ENCODE measurements at places on chromosomes 4 and X.

DNA sequence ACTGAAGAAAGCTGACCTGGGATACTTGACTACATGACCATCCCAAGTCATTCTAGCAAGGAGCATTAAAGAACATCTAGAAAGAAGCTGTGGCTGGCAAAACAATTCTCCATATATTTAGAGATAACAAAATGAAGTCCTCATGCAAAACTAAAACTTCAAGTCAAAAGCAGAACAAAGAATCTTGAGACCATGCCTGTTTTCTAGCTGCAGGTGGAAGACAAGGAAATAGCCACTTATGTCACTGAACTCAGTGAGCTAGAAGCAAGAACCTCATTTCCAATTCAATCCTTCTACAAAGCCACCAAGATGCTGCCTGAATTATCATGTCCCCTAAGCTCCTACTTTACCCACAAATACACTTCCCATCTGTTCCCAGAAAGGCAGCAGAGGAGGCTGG, 13.8 kb downstream of the USP46 start:
- DNase-seq: no peak

DNA sequence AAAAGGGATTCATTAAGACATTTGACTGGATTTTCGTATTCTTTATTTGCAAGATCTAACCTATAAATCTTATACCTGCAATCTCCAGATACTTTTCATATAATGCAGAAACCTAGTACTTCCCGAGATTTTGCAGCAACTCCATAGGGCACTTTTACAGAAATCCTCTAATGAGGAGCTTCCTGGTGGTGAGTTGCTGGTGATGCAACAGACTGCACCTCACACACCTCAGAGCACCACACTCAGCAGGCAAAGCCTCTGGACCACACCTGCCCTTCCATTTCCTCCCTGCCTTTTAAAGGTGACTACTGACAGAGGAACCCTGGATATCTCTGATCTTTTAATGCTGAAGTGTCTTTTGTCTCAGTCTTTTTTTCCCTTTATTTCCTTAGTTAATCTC, 289.4 kb downstream of the TRAM1L1 start:
- no peak for DNase-seq

DNA sequence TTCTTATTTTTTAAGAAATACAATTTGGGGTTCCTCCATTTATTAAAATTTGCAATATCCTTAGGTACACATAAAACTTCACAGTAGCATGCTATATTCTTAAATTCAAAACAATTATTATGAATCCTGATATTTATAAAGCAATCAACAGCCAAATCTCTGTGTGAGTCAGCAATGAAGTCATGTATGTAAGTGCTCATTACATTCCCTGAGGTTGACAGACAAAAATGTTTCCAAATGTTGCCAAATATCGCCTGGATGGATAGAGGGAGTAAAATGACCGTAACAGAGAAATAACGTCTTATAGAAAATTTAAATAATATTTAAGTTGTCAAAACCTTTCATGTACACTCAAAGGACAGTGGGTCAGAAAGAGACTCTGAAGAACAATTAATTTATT, 220.0 kb downstream of the PCDH18 start:
- no peak for DNase-seq

- DNase-seq: no peak
Measured at GRCh38 chrX:53631156-53631555, 55.4 kb downstream of the HUWE1 start.

DNA sequence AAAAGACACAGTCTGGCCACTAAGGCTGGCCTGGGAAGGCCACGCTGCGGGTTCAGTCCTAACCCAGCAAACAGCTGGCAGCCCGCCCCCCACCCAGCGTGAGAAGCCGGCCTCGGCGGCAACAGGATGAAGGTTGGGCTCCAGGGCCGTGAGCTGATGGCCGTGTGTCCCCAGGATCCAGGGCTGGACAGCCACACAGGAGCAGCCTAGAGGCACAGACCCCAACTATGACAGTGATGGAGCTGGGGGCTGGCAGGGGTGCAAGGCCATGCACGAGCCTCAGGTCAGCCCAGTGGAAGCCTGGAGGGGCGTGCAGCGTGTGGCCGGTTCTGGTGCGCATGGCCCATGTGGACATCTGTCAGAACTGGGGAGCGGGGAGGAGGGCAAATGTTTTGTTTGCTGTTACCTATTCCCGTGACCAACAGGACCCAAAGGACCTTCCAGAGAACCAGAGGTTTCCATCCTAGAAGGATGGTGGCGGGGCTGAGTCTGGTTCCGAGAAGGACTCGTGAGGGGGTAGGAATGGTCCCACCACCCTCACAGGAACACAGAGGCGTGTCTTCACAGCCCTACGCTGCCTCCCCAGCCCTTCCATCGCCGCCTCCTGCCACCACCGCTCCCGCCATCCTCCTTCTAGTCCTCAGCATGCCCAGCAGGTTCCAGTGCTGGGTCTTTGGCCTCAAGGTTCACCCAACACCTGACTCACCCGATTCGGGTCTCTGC, 46.5 kb downstream of the ZFYVE28 start:
- DNase-seq: no peak

DNA sequence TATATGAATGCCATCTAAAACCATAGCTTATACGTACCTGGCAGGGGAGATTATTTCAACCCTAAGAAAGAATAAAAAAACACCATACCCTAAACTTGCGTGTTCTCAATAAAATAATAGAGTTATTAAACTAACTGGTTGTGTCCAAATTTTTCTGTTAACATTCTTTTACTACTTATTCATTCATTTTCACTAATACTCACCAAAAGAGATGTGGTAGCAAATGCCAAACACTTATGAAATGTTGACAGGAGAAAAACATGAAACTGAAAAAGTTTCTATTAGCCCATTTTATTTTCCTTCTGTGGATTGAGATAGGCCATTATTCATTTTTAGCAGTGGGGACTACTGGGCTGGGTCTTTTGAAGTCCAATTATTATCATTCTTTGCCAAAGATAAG, 102.0 kb downstream of the TSPAN5 start:
- no peak for DNase-seq

DNA sequence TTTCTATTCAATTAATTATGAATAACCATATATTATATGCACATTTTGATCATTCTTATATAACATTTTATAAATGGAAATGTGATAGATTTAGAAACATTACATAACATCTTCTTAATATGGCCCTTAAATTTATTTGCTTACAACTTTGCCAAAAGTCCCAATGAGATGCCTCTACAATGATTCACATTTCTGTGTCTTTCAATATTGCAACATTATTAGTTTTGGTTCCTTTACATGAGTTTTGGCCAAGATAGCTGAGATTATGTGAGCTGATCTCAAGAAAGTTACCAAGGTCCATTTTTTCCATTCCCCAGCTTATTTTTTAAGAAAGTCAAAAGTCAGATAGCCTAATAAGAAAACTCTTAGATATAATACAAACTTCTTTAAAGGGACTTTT, 361.2 kb downstream of the PCDH7 start:
- DNase-seq: no peak

DNA sequence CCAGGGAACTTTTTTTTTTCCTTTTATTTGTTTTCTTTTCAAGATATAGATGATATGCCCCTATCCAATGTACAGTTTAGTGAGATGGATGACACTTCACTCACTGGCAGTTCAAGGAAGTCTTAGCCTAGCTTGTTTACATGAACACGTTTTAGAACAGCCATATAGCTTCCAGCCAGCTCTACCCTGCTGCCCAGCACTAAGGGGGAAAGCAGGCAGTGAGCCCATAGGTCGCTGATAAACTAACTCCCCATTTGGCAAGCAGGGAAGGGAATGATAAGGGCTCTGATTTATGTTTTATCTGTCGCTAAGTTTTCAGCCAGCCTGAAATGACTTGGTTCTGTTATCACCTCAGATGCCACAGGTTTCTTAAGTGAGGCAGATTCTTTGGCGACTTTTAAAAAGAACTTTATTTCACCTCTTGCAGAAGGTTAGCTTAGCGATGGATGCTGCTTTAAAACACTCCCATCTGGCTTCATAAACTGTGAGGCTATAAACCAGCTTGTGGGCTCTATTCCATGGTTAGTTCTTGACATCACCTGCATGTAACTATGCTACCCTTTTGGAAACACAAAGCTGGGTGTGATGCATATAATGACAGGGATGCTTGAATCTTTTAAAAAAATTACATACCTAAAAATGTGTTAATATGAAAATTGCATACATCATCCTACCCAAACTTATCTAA, 348.4 kb downstream of the FBXO8 start:
- no peak for DNase-seq

Measured in WERI-Rb-1 (cell line).